Smooth muscle cell of trachea (primary cell): ENCODE measurements at places on chromosomes 3 and 15. TPM values are rescaled to one million over a fixed set of nuclear protein-coding genes. Genes with fewer than 3 reads are reported as not detected.

Gene KCNH8
- total RNA-seq, result not detected in 2 replicates

Gene FAM3D
- total RNA-seq, result not detected in 2 replicates

Gene ACVR2B
- 1.8 and 2.0 TPM in 2 replicates for total RNA-seq

Gene BRPF1
- total RNA-seq, result 15.3 and 16.5 TPM in 2 replicates

Gene CAND2
- 4.7 and 16.9 TPM in 2 replicates for total RNA-seq

Gene IL5RA
- not detected in 2 replicates for total RNA-seq

Gene CHRD
- total RNA-seq, result 0.73 and 2.6 TPM in 2 replicates

Gene RNU6-1
- not detected in 2 replicates for total RNA-seq

Gene SMCO1
- total RNA-seq, result not detected in 2 replicates

Gene CHST13
- 0.15 and 0.17 TPM in 2 replicates for total RNA-seq

Gene CCDC39
- 0.15 and 0.17 TPM in 2 replicates for total RNA-seq

Gene OGG1
- 20.9 and 27.3 TPM in 2 replicates for total RNA-seq
